ENCODE measurements at places on chromosomes 2 and 18.

DNA sequence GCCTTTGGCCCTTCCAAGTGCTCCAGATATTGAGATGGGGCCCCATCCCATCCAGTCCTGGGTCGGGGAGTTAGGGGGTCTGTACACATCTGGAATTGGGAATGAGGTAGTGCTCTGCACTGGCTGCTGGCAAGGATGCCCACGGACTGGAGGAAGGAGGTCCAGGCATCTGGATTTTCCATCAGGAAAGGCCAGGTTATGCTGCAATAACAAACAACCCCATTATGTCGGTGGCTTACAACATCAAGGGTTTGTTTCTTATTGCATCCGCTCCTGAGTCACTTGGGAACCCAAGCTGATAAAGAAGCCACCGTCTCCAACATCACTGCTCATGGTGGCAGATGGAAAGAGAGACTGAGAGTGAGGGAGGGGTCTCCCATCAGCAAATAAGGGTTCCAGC is 229.9 kb downstream of the TFCP2L1 start:
- DNase-seq: no peak
- H3K4me1 ChIP-seq: no peaks in the 10 kb centered on the region
- H3K4me3 ChIP-seq: no peak overlapping the region
- H3K27ac ChIP-seq: no peak overlapping the region

DNA sequence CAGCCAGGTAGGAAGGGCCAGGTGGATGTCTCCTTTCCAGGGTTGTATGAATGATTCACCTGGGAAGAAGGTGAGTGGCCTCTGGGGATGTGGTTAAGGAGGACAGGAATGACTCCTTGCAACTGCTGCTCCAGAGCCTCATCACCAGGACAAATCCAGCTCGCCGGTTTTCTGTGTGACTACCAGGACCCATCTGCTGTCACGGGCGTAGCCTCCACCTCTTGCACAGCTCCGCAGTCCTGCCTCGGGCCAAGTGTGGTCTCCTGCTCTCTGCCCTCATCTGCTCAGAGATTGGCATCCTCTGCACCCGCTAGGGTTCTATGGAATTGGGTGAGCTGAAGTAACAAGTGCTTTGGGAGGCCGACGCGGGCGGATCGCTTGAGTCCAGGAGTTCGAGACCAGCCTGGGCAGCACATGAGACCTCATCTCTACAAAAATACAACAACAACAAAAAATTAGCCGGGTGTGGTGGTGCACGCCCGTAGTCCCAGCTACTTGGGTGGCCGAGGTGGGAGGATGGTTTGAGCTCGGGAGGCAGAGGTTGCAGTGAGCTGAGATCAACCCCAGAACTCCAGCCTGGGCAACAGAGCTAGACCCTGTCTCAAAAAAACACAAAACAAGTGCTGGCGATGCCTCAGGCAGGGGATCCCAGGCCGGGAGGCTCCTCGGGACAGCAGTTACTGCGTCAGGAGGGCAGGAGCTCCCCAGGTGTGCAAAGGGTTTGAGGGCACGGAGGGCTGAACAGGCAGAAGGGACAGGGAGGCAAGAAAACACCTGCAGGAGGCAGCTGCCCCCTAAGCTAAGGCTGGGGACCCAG is 831 bp upstream of the D2HGDH start:
- H3K4me1 ChIP-seq: peaks cover 3% of the 10 kb centered on the region
- no peaks in the 10 kb centered on the region for H3K27me3 ChIP-seq
- H3K4me3 ChIP-seq: peak overlapping the region; percentile 33

DNA sequence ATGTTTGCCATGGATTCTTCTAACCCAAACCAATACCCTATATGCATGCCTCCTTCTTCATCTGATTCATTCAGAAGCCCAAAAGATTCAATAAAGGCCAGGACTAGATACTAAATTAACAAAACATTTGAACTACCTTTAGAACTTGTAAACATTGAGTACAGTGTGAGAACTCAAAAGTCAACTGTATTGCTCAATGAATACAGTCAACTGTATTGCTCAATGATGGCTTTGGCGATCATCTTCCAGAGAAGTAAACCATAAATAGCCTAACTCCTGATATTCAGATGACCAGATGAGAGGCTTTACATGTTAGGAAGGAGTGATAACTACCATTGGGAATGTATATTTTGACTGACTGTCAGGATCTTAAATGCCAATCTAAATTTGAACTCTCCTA is 206.5 kb upstream of the ITGA4 start:
- H3K4me3 ChIP-seq: no peak overlapping the region
- H3K27me3 ChIP-seq: no peaks in the 10 kb centered on the region
- no peak overlapping the region for H3K27ac ChIP-seq
- H3K4me1 ChIP-seq: no peaks in the 10 kb centered on the region
- no peak for DNase-seq
- H3K36me3 ChIP-seq: no peaks in the 10 kb centered on the region

DNA sequence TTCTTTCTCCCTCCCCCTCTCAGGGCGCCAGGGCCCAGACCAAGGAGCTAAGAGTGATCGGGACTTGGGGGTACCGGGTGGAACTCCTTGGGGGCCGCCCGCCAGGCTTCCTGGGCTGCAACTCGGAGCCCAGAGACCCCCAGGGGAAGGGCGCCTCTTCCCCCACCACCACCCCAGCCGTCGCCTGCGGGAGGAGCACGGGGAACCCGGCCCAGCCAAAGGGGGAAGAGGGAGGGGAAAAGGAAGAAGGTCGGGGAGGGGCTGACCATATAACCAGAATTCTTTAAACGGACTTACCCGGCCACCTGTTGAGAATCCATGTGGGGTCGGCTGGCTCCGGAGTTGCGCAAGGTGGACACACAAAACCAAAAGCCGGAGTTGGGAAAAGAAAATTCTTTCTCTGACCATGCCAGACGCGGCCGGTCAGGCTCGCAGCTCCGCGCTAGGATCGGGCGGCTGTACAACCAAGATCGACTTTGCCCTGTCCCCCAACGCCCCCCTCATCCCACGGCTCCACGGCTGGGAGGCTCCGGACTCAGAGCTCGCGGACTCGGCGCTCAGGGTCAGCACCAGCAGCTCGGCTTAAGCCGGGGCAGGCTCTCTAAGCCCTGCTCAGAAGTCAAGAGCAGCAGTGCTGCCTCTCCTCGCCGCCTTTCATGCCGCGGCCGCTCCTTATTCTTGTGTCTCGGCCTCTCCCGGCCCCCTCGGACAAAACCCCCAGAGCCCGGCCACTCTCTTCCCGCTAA is 6.3 kb upstream of the SIX3 start:
- H3K36me3 ChIP-seq: no peaks in the 10 kb centered on the region
- no peak for DNase-seq

DNA sequence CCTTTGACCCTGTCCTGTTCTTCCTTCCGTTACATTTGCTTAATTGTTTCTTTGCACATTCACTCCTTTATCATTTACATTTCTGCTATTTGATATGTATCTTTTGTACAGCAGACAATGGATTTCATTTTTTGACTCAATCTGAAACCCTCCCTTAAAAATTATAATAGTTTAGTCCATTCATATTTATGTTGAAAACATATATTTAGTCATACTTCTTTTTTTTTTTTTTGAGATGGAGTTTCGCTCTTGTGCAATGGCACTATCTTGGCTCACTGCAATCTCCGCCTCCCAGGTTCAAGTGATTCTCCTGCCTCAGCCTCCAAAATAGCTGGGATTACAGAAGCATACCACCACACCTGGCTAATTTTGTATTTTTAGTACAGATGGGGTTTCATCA is 95.3 kb upstream of the TGFA start:
- H3K36me3 ChIP-seq: no peaks in the 10 kb centered on the region
- no peak overlapping the region for H3K27ac ChIP-seq
- peaks cover 22% of the 10 kb centered on the region for H3K27me3 ChIP-seq

- DNase-seq: peak; percentile 55
- no peaks in the 10 kb centered on the region for H3K36me3 ChIP-seq
- no peaks in the 10 kb centered on the region for H3K4me1 ChIP-seq
- peak overlapping the region; percentile 7 for H3K4me3 ChIP-seq
- no peak overlapping the region for H3K27ac ChIP-seq
These were observed 37.8 kb upstream of the RTTN start for GRCh38 chr18:70243131-70243929.

GRCh38 chr2:19371996-19372582 is 13.7 kb upstream of the OSR1 start:
- no peaks in the 10 kb centered on the region for H3K4me1 ChIP-seq
- H3K4me3 ChIP-seq: no peak overlapping the region
- no peaks in the 10 kb centered on the region for H3K27me3 ChIP-seq
- no peaks in the 10 kb centered on the region for H3K36me3 ChIP-seq
- no peak overlapping the region for H3K27ac ChIP-seq
- no peak for DNase-seq

DNA sequence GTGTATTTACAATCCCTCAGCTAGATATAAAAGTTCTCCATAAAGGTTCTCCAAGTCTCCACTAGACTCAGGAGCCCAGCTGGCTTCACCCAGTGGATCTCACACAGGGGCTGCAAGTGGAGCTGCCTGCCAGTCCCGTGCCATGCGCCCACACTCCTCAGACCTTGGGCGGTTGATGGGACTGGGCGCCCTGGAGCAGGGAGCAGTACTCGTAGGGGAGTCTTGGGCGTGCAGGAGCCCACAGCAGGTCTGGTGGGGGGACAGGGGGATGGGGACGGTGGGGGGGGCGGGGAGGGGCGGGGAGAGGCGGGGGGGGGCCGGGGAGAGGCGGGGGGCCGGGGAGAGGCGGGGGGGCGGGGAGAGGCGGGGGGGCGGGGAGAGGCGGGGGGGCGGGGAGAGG is 54.7 kb upstream of the RND3 start:
- no peaks in the 10 kb centered on the region for H3K36me3 ChIP-seq
- H3K27ac ChIP-seq: no peak overlapping the region
- no peaks in the 10 kb centered on the region for H3K4me1 ChIP-seq
- DNase-seq: no peak
- no peaks in the 10 kb centered on the region for H3K27me3 ChIP-seq

DNA sequence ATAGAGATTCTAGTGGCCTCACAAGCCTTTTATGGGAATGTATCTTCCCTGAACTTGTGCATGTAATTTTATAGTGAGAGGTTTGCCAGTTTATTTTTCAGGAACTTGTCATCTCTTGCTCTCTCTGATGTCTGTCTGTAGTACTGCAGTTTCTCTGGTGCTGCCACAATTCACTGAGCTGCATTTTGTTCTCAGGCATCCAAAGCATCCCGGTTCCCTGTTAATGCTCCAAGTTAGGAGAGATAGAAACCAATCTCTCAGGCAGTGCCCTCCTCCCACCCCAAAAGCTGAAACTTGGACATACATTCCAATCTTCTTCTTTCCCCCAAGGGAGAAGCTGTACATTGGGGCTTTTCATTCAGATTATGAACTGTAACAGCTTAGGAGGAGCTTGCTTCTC is 30.1 kb upstream of the GRB14 start:
- no peaks in the 10 kb centered on the region for H3K27me3 ChIP-seq
- no peaks in the 10 kb centered on the region for H3K36me3 ChIP-seq
- no peak for DNase-seq
- no peak overlapping the region for H3K4me3 ChIP-seq
- no peak overlapping the region for H3K27ac ChIP-seq

DNA sequence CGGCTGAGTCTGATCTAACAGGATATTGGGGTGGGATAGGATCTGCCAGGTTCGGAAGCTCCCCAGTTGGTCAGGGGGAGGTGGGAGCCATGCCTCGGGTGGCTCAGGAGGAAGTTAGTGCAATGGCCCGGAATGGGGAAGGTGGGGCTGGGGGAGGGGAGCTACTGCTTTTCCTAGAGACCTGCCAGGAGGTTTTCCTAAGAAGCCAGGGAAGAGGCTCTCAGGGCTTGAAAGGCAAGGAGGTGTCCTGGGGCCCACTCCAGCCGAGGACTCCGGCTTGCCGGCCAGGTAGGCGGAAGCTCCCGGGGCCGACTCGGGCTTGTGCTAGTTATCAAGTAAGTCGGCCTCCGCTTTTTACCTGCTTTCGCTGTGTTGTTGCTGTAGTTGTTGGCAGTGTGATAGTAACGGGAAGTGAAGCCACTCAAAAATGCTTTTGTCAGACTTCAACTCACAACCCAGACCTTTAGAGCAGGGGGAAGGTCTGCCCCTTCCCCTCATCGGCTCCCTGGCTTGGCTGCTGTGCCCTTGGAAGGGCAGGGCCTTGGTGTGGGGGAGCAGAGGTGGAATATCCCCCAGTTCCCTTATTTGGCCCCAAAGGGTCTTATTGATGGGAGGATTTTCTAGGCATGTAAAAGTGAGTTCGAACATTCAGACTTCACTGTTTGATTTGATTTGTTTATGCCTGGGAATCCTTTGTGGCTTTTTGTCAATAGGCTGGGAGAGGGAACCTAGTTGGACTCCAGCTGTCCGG is 5.4 kb downstream of the GDF7 start:
- H3K4me3 ChIP-seq: no peak overlapping the region
- peaks cover 67% of the 10 kb centered on the region for H3K27me3 ChIP-seq
- H3K27ac ChIP-seq: no peak overlapping the region
- no peak for DNase-seq

GRCh38 chr2:17646081-17646554 is 105.6 kb downstream of the VSNL1 start:
- DNase-seq: peak; percentile 64
- no peak overlapping the region for H3K4me3 ChIP-seq
- H3K36me3 ChIP-seq: no peaks in the 10 kb centered on the region
- H3K4me1 ChIP-seq: peaks cover 3% of the 10 kb centered on the region
- H3K27me3 ChIP-seq: no peaks in the 10 kb centered on the region
- peak overlapping the region; percentile 45 for H3K27ac ChIP-seq

- peak overlapping the region; percentile 83 for H3K4me3 ChIP-seq
- H3K36me3 ChIP-seq: no peaks in the 10 kb centered on the region
- H3K27ac ChIP-seq: peak overlapping the region; percentile 85
- H3K27me3 ChIP-seq: no peaks in the 10 kb centered on the region
These were observed 756 bp downstream of the ABI2 start for GRCh38 chr2:203328760-203329540.

- H3K36me3 ChIP-seq: no peaks in the 10 kb centered on the region
- no peak overlapping the region for H3K4me3 ChIP-seq
- H3K4me1 ChIP-seq: no peaks in the 10 kb centered on the region
- H3K27ac ChIP-seq: no peak overlapping the region
These were observed 24.7 kb upstream of the PNPT1 start for GRCh38 chr2:55718165-55719008.

- no peak for DNase-seq
- no peaks in the 10 kb centered on the region for H3K4me1 ChIP-seq
- no peak overlapping the region for H3K4me3 ChIP-seq
- H3K27ac ChIP-seq: no peak overlapping the region
These were observed 214.4 kb downstream of the SRBD1 start for GRCh38 chr2:45396671-45397070.

GRCh38 chr2:187157046-187157445 is 291.0 kb downstream of the CALCRL start:
- no peaks in the 10 kb centered on the region for H3K27me3 ChIP-seq
- H3K4me1 ChIP-seq: no peaks in the 10 kb centered on the region
- H3K27ac ChIP-seq: no peak overlapping the region
- H3K36me3 ChIP-seq: no peaks in the 10 kb centered on the region

DNA sequence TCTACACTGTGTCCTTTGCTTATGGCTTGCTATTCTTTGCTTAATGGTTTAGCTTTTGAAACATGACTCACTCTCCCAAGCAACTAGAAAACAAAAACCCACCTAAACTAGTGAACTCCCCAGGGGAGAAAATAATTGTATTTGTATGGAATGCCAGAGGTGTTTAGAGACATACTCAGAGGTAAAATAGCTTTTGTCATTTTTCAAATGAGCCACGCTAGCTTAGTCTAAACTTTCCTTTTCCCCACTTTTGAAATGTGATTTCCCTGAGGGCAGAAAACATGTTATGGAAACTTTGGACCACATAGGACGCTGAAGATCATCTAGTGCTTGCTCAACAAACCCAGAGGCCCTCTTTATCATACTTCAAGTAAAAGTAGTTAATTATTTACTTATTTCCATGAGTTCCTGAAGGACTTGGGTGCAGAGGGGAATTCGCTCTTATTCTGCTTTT is 16.5 kb upstream of the CYTIP start:
- H3K27ac ChIP-seq: no peak overlapping the region
- H3K4me3 ChIP-seq: no peak overlapping the region
- no peak for DNase-seq

Measured in transverse colon (tissue), 4 donors.